Stimulated activated memory B cell treated with anti-CD40 and anti-IgM and Interleukin-4, amounts not matched to agents 10 μg/mL and 1 μg/mL and 100 μg/mL, for 72 hours (primary cell): ENCODE measurements at places on chromosomes 7 and 10.

- ATAC-seq, result no peak
Observed at GRCh38 chr10:83248106-83248631, 891.1 kb upstream of the GHITM start.

- ATAC-seq, result no peak
Observed at GRCh38 chr7:55075464-55076021, 56.7 kb downstream of the EGFR start.

DNA sequence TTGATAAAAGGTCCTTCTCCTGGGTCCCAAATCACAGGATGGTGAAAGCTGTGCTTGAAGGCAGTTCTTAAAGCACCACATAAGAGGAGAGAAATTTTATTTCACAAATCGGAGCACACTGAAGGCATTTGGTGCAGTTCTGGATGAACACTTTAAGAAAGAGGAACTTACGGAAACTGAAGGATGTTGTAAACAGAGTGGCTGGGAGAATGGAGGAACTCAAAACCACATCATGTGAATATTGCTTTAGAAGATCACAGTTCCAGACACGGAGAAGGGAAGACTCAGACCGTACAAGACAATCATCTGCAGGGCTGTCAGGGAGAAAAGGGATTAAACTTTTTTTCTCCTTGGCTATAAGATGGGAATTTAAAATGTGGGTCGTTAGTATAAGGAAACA lies 9.0 kb upstream of the GPR141 start:
- ATAC-seq, result no peak

- ATAC-seq, result no peak
Observed at GRCh38 chr7:156192921-156193320, 380.7 kb upstream of the SHH start.

DNA sequence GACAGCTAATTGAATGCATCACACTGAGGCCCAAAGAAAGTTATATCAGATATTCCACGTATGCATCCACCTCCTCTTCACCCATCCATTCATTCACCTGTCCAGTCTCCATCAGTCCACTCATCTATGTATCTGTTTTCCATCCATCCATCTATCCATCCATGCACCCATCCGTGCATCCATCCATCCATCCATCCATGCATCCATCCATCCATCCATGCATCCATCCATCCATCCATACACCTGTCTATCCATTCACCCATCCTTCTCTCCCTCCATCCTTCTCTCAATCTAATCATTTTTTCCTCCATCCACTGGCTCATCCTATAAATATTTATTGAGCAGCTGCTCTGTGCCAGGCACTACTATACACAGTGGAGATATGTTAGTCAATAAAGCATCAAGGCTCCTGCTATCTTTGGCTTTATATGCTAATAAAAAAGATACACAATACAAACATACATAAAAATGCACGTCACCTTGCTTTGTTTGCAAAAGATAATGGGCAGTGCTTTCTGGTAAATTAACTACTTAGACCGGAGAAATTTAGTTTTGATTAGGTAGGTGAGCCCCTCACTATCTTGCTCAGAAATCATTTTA lies 442.0 kb upstream of the KLF6 start:
- no peak for ATAC-seq

- ATAC-seq, result no peak
Observed at GRCh38 chr7:72335561-72336381, 76.4 kb downstream of the CALN1 start.
